ENCODE measurements at places on chromosomes 7 and 10.

DNA sequence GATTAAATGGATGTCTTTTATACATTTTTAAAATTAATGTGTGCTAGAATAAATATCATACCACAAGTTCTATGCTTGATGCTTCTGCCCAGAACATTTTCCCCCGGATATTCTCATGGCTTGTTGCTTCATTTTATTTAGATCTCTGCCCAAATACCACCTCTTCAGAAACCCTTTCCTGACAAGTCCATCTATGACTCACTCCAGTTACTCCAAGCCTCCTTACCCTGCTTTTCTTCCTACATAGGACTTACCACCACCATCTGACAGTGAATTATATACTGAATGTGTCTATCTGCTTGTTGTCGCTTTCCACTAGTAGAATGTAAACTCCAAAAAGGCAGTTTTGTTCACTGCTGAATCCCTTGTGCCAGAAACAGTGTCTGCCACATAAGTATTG lies 19.1 kb upstream of the ERVW-1 start:
- peak; percentile 26 for DNase-seq

- no peak for DNase-seq
Observed at GRCh38 chr7:126569402-126569801, 683.3 kb downstream of the GRM8 start.

GRCh38 chr10:21364196-21365114 lies 161.0 kb downstream of the SKIDA1 start:
- DNase-seq = peak; percentile 70

- DNase-seq = no peak
Observed at GRCh38 chr10:89164080-89164479, 43.0 kb downstream of the CH25H start.

All from fibroblast of mammary gland (primary cell).